Anterior cingulate cortex (tissue), 58 donors: ENCODE measurements at places on chromosomes 2 and 18.

DNA sequence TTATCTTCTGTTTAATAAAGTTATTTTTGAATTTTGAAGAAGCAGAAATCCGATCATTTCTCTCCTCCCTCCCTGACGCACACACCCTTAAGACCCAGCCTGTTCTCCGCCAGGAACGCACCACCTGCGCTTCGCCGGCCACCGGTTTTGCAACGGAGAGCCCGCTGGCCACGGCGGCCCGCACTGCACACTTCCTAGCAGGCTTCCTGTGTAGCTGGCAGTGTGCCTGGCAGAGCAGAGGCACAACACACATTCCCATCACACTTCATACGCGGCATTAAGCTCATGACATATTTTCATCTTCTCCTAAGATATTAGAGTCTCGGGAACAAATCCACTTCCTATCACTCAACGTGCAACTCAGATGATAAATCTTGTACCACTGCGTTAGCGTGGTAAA lies 148.0 kb downstream of the HDAC4 start:
- DNase-seq = no peak

- no peak for DNase-seq
Observed at GRCh38 chr2:217060951-217061547, 201.2 kb upstream of the TNP1 start.

DNA sequence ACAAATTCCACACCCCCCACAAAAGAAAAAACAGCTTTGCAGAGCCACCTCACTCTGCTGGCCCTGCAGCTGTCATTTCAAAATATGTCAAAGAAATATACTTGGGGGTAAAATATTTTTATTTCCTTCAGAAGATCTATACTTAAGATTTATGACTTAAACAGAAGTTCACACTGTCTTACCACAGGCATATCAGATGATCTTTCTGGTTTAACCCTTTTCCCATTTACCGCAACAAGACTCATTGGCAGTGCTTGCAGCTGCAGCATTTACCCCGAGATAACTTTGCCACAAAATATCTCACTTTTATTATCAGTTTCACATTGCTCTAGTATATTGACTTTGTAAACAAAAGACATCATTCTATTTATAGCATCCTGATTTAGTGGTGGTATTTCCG lies 21.6 kb upstream of the SLC35G4 start:
- no peak for DNase-seq

DNA sequence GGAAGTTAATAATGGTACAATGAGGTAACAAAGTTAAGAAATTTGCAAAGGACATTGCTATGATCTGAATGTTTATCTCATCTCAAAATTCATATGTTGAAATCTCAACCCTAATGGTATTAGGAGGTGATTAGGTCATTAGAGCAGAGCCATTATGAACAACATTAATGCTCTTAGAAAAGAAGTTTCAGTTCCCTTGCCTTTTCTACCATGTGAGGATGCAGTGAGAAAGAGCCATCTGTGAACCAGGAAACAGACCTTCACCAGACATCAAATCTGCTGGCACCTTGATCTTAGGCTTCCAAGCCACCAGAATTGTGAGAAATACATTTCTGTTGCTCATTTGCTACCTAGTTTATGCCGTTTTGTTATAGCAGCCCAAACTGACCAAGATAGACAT lies 757.6 kb downstream of the NR4A2 start:
- DNase-seq = no peak

- no peak for DNase-seq
Observed at GRCh38 chr2:221674446-221674845, 102.3 kb upstream of the EPHA4 start.
